ENCODE measurements at places on chromosomes 3 and 15. TPM values are rescaled to one million over a fixed set of nuclear protein-coding genes. Genes with fewer than 3 reads are reported as not detected.

Gene C3orf20
- not detected for total RNA-seq

DNA sequence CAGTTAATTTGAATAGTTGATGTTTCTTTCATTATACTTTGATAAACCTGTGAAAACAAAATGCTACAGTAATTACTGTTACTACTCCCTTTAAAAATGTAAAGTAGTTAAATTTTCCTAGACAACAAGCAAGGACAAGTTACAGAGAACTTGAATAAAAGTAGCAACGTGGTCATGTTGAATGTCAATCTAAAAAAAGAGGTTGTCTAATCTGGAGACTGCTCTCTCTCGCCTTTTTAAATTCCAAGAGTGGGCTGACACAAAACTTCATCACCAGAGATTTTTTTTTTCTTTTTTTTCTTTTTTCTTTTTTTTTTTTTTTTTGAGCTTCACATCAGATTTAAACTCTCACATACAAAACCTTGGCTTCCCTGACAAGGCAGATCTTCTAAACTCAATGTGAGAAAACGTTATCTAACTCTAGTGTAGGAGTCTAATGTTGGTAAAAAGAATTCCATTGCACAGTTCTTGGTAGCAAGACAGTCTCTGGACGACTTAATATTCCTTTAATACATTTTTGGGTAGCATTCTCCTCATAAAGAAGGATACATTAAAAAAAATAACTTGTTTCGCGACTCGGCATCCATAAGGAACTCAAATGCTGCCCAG, 4.1 kb downstream of the FOXP1 start:
- no peak for DNase-seq

DNA sequence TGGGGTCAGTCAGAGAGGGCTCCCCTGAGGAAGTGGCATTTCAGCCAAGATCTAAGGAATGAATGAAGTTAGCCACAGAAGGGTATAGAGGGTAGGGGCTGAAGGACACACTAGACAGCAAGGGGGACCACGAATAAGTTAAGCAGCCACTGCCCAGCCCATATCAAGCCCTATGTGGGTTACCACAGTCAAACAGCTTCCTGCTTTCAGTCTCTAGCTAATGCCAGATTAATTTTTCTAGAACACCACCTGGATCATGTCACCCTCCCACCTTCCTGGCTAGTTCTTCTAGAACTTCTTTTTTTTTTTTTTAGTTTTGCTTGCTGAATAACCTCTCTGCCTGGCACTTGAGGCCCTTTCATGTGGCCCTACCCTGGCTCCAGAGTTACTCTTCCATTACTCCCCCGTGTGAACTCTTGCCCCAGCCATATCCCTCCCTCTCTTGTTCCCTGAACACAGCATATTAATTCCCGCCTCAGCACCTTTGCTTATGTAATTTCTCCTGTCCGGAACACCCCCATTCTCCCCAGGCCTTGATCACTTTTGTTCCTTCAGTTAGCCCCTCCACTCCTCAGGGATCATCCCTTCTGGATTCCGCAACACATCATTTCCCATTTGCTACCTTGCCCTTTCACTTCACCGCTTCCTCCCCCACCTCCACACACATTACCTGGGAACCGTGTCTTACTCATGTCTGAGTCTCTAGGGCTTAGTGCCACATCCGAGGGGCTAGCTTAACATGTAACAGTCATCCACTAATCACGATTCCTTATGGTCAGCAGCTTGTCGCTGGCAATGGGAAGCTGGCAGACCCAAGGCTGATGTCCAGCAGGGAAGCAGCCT, 20.6 kb upstream of the BNC1 start:
- DNase-seq: peak; percentile 26

Gene CP
- total RNA-seq: 0.28 TPM

- no peak for DNase-seq
Measured at GRCh38 chr3:4843619-4844018, 135.6 kb upstream of the BHLHE40 start.

DNA sequence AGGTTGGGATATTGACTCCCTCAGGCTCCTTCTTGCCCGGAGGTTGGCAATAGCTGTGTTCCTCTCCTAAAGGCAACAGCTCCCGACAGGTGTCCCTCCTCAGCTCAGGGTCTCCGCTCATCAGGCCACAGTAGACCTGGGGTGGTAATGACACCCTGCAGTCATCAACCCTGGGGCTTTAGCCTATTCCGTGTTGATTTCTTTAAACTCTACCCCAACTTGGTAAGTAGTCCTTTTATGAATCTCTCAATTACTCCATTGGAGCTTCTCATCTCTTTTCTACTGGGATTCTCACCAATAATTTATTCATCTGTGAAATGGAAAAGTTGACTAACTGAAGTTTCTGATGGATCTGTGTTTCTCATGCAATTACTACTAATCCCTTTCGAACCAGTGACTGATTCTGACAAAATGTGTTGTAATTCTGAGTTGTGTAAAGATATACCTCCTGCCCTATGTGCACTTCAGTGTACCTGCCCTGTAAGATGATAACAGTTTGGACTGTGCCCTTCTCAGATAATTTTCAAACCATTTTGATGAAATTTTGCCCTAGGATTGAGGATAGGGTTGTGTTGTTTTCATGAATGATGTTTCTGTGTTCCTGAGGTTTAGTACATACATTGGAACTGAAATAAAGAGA, 89.7 kb downstream of the RPL39L start:
- DNase-seq: no peak

DNA sequence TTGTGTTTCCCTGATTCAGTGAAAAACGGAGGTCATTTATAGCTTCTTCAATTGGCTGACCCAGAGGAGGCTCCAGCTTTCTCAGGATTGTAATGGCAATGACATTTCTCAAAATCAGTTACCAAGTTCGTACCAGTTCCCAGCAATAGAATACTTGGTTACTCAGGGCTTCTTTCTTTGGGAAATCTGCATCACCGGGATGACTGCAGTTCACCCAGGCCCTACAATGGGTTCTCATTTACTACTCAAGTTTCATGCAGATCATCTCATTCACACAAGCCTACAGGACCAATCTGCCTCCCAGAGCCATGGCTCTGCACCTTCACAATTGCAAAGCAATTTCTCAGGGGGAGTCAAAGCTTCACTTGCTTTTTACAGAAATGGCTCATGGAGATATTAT, 109.6 kb downstream of the FHIT start:
- DNase-seq: no peak

GRCh38 chr3:123781138-123781537, 103.0 kb downstream of the MYLK start:
- DNase-seq: no peak

DNA sequence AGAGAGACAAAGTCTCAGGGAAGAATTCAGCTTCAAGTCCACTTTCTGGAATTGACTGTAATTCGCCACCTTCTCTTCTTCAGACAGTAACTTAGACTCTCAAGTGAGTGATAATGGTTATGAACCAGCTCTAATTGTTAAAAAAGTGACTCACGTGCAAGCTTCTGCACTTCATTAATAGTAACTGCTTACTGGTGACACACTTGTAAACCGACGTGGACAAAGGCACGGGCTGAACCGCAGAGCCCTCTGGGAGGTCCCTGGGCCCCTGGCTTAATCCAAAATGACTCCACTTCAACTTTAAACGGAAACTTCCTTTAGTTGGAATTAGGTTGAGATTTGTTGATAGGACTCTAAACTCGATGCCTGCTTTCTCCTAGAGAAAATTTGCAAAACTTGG, 17.0 kb downstream of the MUC4 start:
- DNase-seq: no peak

DNA sequence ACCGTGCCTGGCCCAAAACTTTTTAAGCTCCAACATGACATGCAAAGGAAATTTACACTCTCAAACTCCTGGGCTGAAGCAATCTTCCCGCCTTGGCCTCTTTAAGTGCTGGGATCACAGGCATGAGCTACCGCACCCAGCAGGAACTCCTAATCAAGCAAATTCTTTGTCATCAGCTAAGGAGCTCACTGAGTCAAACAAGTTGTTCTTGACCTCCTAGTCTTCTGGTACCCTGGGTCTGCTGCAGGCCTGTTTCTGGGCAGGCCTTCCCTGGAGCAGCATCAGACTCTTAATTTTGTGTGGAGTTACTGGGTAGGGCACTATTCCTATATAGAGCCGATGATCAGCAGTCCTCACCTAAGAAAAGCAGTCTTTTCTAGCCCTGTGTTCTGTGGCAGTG, 68.4 kb upstream of the FLNB start:
- DNase-seq: no peak

Gene PLD1
- total RNA-seq: 9.2 TPM

Gene SERINC4
- total RNA-seq: not detected

Gene LRRC31
- not detected for total RNA-seq

GRCh38 chr15:81304226-81304625, 19.7 kb downstream of the STARD5 start:
- peak; percentile 80 for DNase-seq

DNA sequence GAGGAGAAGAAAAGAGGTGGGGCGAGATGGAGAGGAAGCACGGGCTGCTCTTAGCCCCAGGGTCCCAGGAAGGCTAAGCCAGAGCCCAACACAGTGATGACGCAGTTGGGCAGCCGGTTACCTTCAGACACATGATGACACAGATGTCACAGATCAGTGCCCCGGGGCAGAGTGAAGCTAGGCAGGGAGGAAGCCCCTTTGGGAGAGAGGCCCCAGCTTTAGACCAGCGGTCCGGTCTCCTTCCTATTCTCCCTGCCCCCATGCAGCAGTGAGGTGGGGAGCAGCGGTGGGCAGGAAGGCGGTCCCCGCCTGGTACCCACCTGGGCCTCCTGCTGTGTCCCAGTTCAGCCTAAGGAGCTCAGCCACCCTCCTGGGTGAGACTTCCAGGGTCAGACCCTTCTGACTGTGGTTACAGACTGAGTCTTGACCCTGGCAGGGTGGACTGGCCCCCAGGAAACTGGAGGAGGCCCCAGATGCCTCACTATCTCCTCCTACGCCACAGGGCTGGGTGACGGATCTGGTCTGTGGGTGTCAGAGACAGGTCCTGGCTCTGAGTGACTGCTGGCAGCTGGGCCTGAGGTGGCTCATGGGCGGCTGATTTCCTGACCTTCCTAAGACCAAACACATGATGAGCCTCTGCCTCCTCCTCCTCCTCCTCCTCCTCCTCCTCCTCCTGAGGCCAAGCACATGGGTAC, 38.8 kb upstream of the LINGO1 start:
- DNase-seq: no peak

DNA sequence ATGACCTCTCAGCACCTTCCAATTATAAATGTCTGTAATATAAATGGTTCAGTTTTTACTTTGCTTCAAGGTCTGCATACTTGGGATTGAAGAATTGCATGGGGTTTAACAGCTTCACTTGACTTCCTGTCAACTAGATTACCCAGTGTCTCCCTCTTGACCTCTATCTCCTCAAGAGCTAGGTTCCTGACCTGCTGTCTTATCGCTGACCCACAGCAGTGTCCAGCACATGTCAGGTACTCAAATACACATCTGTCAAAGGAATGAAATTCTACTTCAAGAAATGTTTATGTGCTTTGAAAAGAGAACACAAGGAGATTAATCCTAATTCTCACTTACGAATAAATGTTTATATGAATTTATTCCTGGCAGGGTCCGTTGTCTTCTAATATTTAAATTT, 284.5 kb downstream of the SLC9A9 start:
- DNase-seq: no peak

DNA sequence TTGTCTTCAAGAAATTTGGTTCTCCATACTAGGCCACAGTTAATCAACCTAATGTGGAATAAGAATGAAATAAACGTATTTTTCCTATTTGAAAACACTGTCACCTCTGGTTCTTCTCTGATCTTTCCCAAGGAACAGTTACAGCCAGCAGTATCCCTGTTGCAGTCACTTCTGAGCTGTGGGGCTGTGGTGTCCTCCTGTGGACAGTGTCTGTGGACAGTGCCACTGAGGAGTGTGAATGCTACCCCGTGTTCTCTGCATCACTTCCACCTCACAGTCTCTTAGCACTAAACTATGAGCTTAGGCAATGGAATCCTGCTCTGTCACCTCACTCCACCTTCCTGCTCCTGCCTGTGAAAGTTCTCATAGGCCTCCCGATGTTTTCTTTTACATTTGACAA, 817.5 kb downstream of the VGLL3 start:
- no peak for DNase-seq

GRCh38 chr3:187767266-187768012, 22.2 kb upstream of the BCL6 start:
- peak; percentile 93 for DNase-seq

Gene CCR9
- total RNA-seq: not detected

DNA sequence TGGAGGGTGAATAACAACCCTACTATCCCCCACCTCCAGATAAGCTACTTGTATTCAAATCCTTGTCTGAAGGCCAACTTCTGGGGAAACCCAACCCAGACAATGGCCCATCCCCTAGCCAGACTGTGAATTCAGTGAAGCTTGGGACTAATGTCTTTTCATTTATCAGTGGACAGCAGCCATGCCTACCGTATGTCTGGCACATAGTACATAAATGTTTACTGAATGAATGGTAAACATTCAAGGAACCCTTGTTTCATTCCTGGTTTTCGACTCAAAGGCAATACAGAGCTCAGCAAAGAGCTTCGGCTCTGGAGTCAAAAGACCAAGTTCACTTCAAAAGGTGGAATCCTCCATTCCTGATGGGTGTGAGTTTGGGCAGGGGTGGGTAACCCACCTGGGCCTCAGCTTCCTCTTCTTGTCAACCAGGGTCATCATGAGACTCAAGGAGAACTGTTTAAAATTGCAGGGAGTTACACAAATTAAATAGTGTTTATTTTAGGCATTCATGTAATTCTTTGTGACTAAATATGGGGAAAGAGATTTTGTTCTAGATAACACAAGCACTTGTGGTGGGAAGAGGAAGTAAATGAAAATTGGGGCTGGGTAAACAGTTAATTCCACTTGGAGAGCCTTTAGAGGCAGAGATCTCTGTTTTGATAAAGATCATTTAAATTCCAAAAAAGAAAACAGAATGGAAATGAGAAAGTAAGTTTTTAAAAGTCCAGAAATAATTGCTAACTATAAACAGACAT, 303.7 kb upstream of the WNT5A start:
- DNase-seq: no peak

DNA sequence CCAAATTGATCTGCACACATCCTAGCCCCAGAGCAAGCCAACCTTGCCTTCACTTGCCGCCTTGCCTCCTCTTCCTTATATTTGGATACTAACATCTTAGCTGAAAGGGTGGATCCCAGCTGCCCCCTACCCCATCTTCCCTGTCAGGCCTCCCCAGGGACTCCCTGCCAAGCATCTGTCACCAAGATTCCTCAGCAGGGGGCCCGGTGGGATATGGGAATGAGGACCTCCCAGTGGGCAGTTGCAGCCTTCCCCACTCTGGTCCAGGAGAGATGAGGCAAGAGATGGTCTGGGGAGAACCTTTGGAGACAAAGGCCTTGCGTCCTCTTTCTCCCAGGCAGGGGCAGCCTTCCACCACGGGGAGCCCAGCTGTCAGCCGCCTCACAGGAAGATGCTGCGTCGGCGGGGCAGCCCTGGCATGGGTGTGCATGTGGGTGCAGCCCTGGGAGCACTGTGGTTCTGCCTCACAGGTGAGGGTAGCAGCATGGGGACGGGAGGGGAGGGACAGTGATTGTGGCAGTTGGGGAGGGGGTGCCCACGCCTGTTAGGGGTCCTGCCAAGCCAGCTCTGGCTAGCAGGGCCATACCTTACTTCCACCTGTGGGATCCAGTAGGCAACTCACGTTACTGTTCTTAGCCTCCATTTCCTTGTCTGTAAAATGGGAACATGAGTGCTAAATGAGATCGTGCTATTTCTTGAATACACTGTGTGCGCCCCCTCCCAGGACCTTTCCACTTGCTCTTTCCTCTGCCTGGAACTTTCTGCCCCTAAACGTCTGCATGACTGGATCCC, 15.3 kb downstream of the CD276 start:
- DNase-seq: no peak

Gene RPP14
- 6.6 TPM for total RNA-seq

All from IMR-90 (cell line).